ENCODE measurements at places on chromosomes 7 and 10.

DNA sequence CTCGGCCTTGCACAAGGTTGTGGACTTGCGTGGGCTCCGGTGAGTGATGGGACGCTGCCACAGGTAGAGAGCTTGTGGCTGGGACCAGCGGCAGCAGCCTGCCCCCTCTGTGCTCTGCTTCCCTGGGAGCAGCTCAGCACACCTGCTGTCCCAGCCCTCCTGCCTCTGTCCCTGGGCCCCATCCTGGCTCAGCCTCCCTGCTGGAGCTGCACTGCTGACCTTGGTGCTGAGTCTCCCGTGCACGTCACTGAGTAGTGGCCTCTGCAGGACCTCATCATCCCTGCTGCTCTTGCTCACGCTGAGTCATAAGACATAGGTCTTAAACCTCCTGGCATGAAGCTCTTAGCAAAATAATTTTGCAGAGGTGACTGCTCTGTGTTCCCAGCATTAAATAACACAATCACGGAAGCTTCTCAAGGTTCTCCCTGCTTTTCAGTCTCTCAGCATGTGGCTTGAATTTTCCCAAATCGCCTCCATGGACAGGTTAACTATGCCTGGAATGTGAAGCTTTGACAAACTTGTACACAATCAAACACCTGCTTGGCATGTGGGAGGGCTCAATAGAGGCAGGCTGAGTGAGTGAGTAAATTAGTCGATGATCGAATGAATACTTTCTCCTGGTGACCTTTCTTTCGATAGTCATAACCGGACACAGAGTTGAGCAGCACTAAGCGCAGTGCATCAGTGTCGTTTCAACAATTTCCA, 63.8 kb upstream of the NPS start:
- DNase-seq: no peak

GRCh38 chr10:50216418-50216817, 34.9 kb downstream of the ASAH2 start:
- no peak for DNase-seq

GRCh38 chr7:45986355-45987298, 65.6 kb upstream of the IGFBP3 start:
- DNase-seq: no peak

DNA sequence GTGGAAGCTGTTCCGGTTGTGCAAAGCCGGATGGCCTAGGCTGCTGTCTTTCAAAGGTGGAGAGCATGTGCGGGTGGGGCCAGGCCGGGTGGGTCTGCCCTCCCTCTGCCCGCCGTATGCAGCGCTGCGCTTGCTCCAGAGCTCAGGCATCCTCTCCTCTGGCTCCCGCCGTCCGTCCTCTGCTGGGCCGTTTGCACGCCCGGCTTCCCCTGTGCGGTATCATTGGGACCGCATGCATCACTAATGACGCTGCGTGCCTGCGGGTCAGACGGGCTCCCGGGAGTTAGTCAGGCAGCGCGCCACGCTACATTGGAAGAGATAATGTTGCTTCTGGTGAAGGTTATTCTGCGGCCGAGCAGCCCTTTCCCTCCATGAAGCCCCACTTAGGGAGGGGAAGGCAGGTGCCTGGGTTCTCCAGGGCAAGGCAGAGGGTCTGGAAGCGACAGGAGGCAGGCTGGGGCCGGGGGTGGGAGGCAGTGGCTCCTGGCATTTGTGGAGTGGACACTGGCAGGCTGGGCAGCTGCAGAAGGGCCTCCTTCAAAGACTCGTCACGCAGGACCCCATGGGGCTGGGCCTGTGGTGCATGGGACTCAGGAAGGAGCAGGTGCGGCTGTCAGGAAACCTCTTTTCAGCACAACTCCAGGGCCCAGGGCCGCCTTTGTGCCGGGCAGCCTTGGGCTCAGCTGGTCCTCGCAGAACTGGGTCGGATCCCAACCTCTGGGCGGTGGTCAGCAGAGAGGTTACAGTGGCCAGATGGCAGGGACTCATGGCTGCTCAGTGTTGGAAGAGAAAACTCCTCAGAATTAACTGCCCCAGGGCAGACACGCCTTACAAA, 318.5 kb downstream of the WDR37 start:
- DNase-seq: no peak

DNA sequence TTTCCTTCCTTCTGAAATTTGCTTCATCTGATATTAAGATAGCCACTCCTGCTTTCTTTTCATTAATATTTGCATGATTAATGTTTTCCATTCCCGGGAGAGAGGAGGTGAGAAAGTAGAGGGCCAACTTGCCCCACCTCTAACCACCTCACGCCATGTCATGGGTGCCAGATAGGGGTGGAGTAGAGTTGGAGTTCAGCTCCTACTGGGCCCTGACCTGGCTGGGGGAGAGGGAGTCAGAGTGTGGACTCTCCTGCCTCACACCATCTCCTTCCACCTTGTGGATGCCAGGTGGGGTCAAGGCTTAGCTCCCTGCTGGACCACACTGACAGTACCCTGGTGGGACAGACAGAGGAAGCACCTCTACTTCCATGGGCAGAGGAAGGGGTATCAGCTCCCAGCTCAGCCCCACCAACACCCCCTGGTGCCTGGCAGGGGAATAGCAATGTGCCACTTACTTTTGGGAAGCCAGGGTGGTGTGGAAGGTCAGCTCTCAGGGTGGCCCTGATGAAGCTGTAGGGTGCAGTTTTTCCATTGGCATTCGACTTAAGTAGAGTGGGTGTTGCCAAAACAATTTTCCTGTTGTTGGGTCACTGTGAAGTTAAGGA, 28.0 kb downstream of the CHST12 start:
- DNase-seq: no peak

DNA sequence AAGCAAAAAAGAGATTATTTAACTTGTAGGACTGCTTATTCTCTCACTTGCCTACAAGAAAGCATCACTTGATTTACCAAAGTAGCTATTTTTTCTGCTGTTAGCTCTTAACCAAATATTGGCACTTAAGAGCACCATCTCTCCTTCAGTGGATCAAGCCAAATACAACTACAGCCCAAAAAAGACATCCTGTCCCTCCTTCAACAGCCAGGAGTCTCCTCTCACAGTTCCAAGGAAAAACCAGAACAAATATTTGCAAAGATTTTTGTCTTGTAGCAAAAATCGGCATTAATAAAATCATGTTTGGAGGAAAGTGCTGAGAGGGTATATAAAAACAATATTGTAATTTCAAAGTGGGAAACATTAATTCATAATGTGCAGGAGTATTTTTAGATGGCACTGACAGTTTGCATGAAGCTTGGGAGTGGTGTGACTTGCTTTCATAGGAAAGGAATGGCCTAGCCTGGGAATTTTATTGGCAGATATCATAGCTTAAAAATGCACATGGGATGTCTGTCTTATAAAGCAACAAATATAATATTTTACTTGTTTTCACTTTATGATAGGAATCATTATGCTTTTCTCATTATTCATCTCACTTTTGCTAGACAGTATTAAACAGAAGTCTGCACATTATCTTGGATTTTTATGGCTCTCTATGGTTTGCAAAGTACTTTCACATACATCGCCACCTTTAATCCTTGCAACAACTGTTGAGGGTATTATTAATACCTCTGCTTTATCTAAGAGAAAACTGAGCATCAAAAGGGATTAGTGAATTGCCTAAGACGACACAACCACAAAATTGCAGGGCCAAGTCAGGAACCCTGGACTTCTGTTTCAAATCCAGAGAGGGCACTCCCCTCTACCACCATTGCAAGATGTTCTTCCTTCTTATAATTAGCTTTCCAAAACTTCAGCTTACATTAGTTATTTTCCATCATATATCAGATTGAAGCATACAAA, 103.5 kb downstream of the AGMO start:
- DNase-seq: no peak

GRCh38 chr10:88803641-88804040, 1.1 kb downstream of the LIPM start:
- DNase-seq: no peak

DNA sequence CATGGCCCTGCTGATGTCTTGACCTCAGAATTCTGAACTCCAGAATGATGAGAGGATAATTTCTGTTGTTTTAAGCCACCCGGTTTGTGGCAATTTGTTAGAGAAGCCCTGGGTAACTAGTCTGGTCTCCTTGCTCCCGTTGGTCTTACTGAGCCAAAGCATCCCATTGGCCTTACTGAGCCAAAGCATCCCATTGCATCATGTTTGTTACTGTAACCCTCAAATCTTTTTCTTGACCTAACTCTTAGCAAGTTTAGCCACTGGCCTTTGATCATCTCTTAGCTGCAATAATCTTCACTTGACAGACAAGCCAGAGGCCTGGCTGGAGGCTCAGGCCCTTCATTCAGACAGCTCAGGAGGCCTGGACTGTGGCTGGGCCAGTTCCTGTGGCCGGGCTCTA, 21.8 kb downstream of the TBXAS1 start:
- DNase-seq: no peak

Data from cortex of kidney (tissue), 1 donor.